ENCODE measurements at places on chromosomes 11 and 22.

GRCh38 chr11:46247090-46247489 lies 30.4 kb upstream of the CREB3L1 start:
- DNase-seq, result no peak

- DNase-seq, result no peak
These were observed 433.5 kb upstream of the FAT3 start for GRCh38 chr11:91791171-91791468.

- DNase-seq, result no peak
These were observed 629.0 kb downstream of the BRD1 start for GRCh38 chr22:49198705-49199084.

DNA sequence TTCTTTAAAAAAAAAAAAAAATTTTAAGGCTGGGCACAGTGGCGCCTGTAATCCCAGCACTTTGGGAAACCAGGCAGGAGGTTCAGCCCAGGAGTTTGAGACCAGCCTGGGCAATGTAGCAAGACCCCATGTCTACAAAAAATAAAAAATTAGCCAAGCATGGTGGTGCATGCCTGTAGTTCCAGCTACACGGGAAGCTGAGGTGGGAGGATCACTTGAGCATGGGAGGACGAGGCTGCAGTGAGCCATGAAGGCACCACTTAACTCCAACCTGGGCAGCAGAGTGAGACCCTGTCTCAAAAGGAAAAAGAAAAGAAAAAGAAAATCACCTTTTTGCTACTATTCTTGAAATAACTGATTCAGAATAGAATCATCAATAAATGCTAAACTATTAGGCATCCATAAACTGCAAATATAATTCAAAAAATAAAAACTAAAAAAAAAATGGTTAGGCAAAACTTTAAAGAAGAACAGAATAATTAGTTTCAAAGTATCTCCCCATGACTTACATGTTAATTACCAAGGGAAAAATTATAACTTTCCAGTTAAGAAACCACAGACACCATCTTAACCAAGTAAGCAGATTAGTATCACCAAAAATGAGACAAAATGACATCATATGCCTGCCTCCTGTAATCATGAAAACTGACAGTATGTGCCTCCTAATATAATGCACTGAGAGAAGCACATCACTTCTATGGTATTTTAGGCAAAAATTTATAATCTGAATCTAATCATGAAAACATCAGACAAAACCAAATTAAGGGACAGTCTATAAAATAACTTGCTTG lies 63.6 kb downstream of the DENND5A start:
- DNase-seq, result no peak

DNA sequence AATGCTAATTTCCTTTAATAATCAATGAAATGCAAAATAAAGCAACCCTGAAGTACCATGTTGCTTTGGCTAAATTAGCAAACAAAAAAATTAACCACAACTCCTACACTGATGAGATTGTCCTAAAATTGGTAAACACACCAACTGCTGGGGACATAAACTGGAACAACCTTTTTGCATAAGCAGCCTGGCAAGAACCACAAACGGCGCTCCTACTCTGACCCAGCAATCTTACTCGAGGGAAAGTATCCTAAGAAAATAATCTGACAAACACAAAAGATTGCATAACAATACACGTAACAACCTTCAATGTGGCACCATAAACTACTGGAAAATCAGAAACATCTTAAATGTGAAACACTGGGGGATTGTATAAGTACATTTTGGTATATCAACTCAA lies 189.8 kb upstream of the PITPNB start:
- DNase-seq, result peak; percentile 63

- no peak for DNase-seq
These were observed 604.4 kb downstream of the BUD13 start for GRCh38 chr11:116168459-116168787.

GRCh38 chr22:31952094-31952401 lies 7.7 kb downstream of the YWHAH start:
- no peak for DNase-seq

DNA sequence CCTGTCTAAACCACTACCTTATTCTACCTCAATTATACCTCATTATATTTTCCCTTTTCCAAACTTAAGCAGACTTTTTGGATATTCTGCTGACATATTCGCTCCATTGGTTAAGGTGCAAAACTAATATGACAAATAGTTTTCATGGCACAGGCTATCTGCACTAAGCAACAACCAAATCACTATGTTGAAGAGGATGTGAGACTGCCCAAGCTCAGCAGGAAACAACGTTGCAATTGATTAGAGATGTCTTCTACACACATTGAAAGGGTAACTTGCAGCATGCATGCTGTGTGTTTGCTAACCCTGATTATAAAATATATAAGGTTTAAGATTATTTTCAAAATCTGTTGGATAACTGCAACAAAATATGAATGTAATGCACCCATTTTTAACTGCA lies 61.6 kb downstream of the STK33 start:
- no peak for DNase-seq

DNA sequence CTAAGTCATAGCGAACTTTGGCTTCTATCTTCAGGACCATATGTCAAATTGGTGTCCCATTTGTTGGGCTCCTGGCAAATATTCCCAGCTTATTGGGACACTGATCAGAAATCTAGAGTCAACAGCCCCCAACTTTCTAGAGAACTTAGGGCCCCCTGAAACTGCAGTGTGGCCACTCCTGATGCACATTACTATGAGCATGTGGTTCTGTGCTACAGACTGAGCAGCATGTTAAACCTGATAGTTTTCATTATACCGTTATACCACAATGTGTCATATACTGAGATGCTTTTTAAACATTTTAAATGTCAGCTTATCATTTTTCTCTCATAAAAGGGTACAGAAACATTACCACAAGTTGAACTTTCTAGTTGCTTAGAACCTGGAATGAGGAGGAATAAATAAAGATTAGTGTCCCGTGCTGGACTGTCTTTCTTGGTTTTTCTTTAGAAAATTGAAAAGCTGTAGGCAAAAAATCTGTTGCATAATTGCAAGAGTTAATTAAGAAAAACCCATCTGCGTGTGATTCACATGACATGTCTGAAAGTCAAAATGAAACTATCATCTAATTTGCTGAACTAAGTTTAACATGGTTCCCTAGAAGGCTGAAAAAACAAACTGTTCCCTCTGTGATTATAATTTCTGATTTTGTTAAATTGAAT lies 16.4 kb upstream of the CTSC start:
- no peak for DNase-seq

GRCh38 chr22:43995798-43996169 lies 28.3 kb upstream of the PARVB start:
- DNase-seq, result no peak

GRCh38 chr22:49948958-49949913 lies 11.3 kb upstream of the PIM3 start:
- no peak for DNase-seq

DNA sequence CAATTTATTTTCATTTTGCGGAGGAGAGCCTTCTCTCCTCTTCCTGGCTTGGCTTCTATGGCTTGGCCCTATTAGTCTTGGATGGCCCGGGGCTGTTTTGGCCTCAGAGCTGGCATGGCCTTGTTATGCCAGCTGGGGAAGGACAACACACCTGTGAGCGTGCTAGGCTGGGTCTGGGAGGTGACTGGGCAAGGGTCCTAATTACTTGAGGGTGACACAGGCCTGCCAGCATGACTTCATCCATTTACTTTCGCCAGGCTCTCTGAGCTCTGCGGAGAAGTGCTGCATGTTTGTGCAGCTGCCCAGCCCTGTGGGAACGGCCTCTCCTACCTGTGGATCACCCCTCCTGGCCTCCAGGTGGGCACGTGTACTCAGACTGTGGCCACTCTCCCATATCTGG lies 153.6 kb downstream of the SNX19 start:
- no peak for DNase-seq

DNA sequence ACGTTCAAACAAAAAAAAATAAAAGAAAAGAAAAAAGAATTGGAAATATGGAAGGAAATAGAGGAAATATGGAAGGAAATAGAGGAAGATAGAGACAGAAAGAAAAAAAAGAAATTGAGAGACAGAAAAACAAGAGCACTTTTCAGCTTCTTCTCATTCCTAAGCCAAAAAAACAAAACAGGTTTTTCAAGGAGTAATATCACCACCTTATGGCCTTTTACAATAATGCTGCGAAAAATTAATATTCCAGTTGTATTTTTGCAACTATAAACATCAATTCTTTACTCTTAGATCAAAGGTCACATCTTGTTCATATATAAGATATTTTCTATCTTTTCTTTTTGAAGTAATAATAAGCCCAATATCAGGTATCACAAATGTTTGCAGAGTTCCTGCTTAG lies 328.3 kb downstream of the FAT3 start:
- DNase-seq, result no peak

- DNase-seq, result no peak
These were observed 140.1 kb downstream of the ST3GAL4 start for GRCh38 chr11:126495281-126496220.

- DNase-seq, result no peak
These were observed 116.2 kb downstream of the ETS1 start for GRCh38 chr11:128471138-128471661.

DNA sequence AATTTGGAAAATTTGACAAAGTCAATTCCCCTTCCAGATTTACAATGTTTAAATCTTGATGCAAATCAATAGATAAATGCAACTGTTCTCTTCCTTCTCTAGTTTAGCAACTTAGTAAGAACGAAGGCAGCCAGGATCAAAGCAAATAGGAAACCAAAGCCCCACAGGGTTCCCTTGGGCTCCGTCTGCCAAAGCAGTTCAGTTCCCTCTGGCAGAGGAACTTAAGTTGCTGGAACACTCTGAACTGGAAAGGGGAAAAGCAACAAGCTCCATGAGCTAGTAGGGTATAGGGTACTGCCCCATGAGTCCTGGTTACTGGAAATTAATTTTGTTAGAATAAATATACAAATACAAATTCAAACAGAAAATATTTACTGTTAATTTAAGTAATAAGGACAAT lies 91.3 kb downstream of the RELT start:
- no peak for DNase-seq

DNA sequence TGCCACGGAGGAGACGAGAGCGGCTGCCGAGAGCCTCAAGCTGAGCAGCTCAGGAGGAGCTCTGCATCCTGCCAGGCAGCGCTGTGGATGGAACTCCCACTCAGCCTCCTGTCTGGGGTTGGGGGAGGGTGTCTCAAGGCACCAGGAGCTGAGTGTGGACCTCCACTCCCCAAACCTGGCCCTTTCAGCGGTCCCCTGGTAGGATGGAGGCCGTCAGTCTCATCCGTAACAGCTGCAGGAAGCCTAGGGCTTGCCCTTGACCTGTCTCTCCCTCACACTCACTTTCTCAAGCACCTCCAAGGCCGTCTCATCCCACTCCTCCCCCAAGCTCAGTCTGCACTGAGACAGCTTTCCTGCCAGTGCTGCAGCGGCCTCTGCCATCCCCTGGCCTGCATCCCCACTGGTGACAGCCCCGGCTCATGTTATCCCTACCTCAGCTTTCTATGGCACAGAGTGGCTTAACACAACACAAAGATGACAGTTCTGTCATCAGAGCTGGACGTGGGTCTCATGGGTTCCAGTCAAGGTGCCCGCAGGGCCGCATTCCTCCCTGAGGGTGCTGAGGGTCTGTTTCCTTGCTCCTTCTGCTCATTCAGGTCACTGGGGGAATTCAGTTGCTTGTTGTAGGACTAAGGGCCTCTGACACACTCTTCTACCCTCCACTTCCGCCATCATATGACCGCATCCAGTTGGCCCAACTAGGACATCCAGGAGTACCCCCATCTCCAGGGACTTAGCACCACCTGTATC lies 341.9 kb upstream of the B3GAT1 start:
- DNase-seq, result no peak

DNA sequence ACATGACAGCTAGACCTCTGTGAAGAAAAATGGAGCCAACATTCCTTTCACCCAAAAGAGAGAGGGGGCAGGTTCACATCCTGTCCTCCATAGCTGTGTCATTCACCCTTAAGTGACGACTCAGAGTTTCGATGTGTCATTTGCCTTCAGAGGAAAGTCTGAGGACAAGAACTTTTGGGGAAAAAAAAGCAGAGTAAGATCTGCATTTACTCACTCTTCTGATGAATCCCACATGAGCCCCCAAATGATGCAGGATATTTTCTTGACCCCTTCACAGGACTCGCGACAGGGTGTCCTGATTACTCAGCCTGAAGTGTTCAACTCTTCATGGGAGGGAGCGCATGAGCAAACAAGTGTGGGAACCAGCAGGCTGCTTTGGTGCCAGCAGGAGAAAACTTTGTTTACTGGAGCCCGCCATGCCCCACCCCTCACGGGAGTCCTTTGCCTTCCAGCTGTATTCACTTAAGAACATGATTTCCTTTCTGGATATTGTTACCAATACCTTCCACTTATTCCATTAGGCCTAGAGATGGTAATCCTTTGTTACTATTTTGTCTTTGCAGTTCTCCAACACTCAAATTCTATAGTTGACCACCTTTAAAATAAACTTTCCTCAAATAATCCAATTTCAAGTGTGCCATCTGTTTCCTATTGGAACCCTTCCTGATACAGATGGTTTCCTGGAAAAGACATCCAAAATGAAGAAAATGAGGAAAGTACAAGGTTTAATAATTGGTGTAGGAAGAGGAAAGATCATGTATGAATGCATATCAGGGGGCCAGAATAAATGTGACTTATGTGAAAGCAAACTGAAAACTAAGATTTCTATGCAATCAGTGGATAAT lies 729.8 kb downstream of the FAM181B start:
- DNase-seq, result no peak

DNA sequence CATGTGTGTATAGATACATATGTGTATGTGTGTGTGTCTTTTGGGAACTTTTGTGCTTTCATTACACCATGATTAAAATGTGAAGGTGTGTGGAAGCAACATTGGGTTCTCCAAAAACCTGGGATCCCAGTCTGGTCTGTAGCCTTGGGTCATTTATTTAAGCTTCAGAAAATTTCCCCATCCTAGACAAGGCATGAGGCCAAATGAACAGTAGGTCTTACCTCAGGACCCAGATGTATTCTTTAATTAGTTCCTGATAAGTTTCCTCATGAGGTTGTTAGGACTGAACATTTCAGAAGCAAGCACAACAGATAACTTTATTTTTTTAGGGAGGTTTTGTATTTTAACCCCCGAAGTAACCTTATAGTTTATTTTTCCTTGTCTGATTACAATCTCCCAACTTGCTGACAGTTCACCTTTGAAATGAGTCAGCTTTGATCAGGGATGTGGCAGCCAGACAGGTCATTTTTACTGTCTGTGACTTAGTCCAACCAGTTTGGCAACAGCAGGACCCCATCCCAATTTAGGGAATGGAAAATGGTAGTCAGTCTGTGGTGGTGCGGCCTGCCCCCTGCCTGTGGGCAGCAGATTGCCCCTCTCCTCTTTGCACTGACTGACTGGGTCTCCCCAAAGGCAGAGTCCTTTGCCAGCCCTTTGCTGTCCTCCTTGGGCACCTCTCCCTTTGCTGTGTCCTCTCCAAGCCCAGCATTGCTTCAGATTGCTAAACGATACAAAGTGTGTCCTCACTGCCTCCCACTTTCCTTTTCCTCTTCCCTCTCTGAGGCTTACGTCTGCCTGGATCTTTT lies 88.3 kb downstream of the NAV2 start:
- no peak for DNase-seq

DNA sequence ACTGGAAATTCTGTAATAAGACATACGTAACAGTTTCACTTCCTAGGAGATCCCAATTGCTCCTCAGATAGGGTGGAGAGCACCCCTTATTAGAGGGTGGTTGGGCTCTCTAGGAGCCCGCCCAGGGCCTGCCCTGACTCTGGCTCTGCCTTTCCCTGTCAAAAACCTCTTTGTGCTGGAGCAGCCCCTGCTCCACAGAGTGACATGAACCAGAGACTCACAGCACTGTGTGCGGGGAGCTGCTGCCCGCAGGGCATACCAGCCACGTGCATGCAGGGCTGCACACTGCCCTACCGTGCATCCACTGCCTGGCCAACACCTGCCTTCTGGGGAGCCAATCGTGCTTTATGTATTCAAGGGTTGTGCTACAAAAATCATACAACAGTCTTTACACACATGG lies 24.3 kb downstream of the KCNQ1OT1 start:
- no peak for DNase-seq

- DNase-seq, result peak; percentile 91
These were observed at the start of gene YAP1 for GRCh38 chr11:102109896-102110760. Gene YAP1, plus strand, starts transcription at chr11:102110447. Its CDS starts 402 bp downstream, at chr11:102110849.
